ENCODE measurements at places on chromosomes 7 and 10. TPM values are rescaled to one million over a fixed set of nuclear protein-coding genes. Genes with fewer than 3 reads are reported as not detected.

MTPN gene
- total RNA-seq, result 120 TPM

HEPACAM2 gene
- total RNA-seq, result not detected

SORCS1 gene
- not detected for total RNA-seq

GIMAP6 gene
- 124 TPM for total RNA-seq

CTAGE15 gene
- 0.47 TPM for total RNA-seq

AKR1C8 gene
- not detected for total RNA-seq

SFXN3 gene
- 68.6 TPM for total RNA-seq

LRRC18 gene
- 0.25 TPM for total RNA-seq

- DNase-seq, result no peak
Measured at GRCh38 chr10:86856156-86856555, 99.7 kb downstream of the BMPR1A start.

DNA sequence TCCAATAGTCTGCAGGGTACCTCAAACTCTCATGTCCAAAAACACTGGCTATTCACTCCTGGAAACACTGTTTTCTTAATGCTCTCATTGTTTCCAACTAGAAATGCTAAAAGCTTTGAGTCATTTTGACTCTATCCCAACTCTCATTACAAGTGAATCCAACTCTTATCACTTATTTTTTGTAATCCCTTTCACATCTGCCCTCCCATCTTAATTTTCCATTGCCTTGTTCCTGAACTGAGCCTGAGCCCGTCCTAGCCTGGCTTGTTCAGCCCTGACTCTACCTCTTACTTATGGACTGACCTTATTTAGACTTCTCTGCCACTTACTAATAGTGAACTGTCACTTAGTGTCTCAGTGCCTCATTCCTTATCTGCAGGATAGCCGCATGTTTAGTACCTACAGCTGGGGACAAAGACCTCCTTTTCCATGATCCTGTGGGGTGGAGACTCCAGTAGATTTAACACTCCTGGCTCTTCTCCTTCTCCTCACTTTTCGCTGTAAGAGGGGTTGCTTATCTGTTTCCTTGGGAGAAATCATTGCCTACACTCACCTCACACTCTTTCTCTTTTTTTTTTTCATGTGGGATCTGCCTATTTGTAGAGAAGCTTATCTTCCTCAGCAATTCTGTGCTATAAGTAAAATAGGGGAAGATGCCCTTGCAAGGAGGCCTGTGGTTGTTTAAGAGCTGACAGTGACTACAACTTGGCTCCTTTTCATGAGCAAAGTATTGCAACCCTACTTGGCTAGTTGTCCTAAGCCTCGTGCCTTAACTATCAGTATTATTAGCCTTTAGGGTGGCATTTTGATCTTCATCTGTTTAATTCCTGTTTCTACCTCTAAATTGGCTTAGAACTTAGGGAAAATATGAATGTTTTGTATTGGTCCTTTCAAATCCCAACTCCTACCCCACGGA is 56.4 kb downstream of the SLC16A12 start:
- DNase-seq, result no peak

- no peak for DNase-seq
Measured at GRCh38 chr7:37758501-37759045, 75.0 kb downstream of the GPR141 start.

DNA sequence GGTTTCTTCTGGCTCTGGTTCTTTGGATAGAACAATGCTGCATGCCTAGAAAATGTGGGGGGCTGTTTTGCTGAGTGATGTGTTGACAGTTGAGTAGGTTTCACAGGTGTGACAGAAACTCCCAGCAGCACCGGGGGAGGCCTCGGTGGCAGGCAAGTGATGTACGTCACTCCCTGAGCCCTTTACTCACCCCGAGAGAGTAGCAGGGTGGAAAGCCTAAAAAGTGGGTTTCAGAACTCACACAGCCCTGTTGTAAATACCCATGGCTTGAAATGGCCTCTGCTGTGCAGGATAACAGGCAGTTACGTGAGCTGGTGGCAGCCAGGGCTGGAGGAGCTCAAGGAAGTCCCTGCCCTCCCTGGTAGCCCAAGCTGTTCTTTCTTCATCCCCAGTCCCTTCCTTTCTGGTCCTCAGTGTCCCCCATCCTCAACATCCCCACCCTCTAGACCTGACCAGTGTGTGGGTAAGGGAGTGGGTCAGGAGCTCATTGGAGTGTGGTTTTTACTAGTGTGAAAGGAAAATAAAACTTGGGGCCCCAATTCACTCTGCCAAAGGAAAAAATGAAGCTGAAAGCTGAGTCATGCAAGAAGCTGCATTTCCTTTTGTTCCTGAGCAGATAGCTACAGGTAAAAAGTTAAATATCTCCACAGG is 258.1 kb downstream of the STK31 start:
- DNase-seq, result no peak

DNA sequence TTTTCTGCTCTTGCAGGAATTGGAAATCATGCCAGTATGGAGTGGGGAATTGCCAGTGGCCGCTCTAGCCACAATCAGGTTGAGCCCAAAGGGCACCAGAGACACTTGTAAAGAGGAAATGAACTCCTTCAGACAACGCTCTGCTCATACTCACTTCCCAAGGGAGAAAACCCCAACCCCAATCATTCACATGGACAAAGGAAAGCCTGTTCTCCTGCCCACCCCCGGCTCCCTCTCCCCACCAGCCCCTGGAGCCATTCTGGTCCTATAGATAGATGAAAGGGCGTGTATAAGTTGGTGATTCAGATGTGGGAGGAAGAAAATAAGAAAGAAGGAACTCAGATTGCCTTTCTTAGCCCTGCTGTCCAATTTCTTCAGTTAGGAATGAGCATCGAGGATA is 57.4 kb downstream of the GFRA1 start:
- no peak for DNase-seq

DNA sequence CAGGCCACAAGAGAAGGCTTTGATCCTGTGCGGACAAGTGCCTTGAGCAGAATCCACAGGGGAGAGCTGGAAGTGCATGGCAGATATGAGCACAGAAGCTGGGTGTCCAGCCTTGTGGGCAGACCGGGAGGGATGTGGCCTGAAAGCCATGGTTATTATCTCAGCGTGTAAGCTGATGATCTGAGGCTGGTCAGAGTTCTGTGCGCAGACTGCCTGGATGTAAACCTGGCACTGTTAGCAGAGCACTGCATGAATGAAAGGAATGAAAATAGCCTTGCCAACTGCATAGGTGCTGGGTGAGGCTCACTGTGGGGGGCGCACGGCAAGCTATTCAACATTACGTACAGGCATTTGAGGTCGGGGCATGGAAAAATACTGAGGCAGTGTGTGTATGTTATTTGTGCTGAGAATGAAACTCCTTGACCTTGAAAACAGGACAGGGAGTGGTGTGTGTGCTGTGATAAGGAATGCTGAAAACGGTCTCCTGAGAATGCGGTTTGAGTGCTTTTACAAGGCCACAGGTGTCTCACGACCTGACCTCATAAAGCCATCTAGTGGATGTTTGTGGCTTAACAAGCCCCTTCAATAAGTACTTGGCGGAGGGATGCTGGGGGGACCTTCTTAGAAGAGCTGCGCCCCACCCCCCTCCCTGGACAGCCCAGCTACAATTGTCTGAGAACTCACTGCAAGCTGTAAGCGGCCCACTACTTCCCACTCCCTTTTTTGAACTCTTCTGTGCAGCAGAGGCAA is 18.7 kb downstream of the AKR1C1 start:
- no peak for DNase-seq

DNA sequence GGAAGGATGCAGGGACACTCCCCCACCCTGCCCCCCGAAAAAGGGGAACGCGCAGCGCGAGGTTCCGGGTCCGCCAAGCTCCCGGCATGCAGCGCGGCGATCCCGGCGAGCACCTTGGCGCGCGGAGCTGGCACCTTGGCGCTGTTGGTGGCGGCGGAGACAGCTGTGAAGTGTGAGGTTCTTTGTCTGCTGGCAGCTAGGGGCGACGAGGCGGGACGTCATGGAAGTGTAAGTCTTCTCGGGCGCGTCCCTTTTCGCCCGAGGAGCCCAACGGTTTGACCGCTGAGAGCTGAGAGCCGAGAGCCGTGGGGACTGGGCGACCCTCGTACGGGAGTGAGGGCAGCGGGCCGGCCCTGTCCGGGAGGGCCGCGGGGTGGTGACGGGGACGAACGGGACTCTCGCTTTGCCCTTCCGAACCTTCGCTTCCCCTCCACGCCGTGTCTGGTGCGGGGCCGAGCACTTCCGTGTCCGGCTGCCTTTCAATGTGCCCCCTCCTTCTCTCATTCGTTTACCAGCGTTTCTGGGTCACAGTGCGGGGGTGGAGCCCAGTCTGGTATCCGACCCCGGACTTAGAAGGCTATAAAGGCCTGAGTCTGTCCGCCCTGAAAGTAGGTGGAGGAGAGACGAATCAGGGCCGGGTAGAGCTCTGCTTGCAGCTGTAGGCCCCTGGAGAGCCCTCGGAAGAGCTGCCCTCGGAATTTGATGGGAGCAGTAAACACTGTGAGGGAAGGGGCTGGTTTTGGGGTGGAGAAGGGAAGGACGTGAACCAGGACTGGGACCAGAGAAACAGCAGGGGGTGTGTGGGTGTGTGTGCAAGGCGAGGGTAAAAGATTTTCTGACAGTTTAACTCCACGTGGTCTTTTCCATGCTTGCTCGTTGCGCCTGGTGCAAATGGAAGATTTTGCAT is at the start of gene CRCP:
CRCP (plus strand) TSS at position 105 of the 907 bp plus-strand sequence; CDS start at position 221, 116 bp downstream.
- peak; percentile 87 for DNase-seq

DNA sequence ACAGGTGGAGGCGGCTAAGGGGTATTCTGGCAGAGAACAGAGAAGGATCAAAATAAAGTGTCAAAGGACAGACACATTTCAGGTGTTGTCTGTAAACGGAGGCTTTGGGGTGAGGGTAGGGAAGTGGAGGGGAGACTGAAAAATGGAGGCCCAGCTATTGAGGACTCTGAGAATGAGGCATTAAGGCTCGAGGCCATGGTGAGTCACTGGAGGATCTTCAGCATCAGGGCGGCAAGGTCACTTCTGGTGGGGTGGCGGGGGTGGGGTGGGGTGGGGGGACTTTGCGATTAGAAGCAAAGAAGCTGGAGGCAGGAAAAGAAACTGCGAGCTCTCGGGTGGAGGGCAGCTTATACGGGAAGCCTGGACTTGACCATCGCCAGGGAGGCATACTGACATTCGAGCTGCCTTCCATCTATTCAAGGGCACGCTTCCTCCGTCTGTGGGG is 58.4 kb upstream of the PCGF5 start:
- DNase-seq, result no peak

- DNase-seq, result no peak
Measured at GRCh38 chr7:56229631-56230030, 113.4 kb upstream of the NUPR2 start.

DNA sequence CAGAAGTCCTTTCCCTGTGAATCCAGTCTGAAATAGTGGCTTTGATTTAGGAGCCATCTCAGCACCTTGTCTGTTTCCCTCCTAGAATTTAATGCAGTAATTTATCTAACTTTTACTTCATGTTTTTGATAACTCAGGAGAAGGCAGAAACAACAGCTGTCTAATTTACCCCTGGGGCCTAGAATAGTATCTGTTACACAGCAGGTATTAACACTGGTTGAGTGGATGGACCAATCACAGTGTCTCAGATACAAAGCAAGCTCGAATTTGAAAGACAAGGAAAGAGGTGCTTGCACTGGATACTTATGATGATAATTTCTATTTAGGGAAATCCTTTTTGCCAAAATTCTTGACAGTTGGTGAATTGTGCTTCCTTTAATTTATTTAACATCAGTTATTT is 23.4 kb downstream of the CHRM2 start:
- DNase-seq, result no peak
